ENCODE measurements at places on chromosomes 1 and 21.
A peak's percentile ranks its signal among the peaks of the same experiment; 100 is the strongest.

GRCh38 chr1:53258216-53258615 is 19.9 kb upstream of the MAGOH start:
- no peak for DNase-seq

DNA sequence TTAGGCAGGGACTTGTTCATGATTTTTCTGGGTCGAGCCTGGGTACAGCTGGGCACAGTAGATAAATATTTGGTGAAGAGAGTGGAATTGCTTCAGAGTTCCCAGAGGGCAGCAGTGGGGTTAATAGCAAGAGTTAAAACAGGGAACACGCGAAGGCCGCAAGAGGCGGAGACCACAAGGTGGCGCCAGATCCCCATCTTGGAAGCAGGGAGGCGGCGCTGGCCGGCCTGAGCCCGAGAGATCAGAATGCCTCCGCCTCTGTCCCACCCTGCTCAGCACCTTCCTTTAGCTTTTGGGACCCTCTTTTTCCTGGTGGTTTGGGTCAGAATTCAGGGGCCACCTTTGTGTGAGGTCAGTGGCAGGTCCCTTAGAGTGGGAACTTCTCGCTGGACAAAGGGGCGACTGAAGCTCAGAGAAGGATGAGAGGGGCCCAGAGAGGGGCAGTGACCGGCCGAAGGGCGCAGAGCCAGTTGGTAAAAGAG is 6.5 kb upstream of the PADI2 start:
- DNase-seq = peak; percentile 80

DNA sequence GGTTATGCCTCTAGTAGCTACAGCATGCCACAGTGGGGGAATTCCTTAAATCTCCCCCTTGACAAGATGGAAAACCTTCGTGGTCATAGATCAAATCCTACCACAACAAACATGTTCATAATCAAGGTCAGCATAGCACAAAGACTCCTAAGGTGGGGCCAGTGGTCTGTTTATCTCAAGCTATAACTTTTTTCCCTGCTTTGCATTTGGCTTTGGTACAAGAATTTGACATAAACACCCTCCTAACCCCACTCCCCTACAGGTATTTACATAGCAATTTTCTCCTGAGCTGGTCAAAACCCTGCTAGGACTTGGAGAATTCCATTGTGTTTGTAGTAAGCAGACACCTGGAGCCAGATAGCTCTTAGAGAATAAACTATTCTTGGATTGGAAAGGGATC is 58.5 kb downstream of the HIVEP3 start:
- peak; percentile 59 for DNase-seq

- DNase-seq = peak; percentile 27
Observed at GRCh38 chr21:38806942-38807284, 1.2 kb downstream of the ETS2 start.

Data from SW480 (cell line).